Breast epithelium (tissue), 4 donors: ENCODE measurements at places on chromosomes 16 and 17. TPM values are rescaled to one million over a fixed set of nuclear protein-coding genes. Genes with fewer than 3 reads are reported as not detected.

Gene AANAT
- not detected for total RNA-seq

Gene SOX8
- total RNA-seq: 1.3 TPM

Gene HOXB9
- 0.44 TPM for total RNA-seq

Gene TMEM204
- total RNA-seq: 34.1 TPM

Gene RTN4RL1
- total RNA-seq: 19.6 TPM

Gene KLHL10
- total RNA-seq: 0.88 TPM

Gene C1QTNF8
- not detected for total RNA-seq

Gene ACSM2A
- not detected for total RNA-seq

Gene ABI3
- 5.2 TPM for total RNA-seq

Gene SDK2
- total RNA-seq: 0.16 TPM

Gene RHBDF1
- 43.3 TPM for total RNA-seq

Gene CDH8
- under 0.01 TPM for total RNA-seq

DNA sequence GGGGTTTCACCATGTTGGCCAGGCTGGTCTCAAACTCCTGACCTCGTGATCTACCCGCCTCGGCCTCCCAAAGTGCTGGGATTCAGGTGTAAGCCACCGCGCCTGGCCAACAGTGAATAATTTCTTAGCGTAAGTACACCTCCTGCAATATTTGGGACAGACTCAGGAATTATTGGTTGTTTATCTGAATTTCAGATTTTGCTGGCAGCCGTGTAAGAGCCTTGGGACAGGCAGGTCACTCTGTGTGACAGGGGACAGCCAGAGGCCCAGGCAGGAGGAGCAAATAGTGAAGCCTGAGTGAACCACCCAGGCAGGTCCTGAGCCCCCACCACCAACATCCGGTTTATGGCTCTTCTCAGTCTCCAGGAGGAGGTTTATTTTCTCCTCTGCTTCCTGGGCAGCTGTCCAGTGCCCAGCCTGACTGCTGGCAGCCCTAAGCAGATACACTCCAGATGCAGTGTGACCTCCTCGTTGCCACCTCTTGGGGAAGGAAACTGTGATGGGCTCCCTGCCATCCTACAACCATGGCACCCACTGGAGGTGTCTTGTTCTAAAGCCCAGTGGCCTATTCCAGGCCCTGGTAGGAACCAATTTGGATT is 26.2 kb upstream of the ADORA2B start:
- DNase-seq: peak; percentile 23

DNA sequence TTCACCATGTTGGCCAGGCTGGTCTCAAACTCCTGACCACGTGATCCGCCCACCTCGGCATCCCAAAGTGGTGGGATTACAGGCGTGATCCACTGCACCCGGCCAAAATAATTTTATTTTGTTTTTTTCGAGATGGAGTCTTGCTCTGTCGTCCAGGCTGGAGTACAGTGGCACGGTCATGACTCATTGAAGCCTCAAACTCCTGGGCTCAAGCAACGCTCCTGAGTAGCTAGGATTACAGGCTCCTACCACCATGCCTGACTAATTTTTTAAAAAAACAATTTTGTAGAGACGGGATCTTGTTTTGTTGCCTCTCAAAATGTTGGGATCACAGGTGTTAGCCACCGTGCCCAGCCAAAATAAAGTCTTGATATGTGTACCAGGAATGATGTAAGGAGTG is 2.4 kb upstream of the TTLL6 start:
- no peak for DNase-seq

GRCh38 chr16:63577891-63578290 is 1541.7 kb upstream of the CDH8 start:
- no peak for DNase-seq

GRCh38 chr17:21296097-21297025 is 11.8 kb downstream of the MAP2K3 start:
- no peak for DNase-seq

DNA sequence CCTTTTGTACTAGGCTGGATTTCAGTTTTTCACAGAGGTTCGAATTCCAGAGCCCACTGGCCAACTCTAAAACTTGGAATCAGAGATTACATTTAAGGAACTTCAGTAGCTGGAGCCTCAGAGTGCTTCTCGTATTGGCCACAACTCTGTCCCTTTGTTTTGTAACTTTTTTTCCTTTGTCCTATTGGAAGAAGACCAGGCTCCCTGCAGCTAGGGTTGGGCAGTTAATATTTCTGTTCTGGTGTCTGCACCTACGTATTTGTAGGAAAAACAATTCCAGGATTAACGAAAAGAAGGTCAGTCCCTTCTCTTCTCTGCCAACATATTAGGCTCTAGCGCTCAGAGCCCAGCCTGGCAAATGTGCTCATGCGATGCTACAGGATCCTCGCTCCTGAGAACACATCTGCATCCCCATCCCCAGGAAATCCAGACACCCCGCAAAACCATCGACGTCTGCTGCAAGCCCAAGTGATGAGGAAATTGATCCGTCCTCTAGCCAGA is 1.9 kb downstream of the CDH11 start:
- DNase-seq: peak; percentile 26

GRCh38 chr17:56076980-56077379 is 76.3 kb upstream of the ANKFN1 start:
- no peak for DNase-seq

- no peak for DNase-seq
These were observed 13.2 kb upstream of the SCNN1B start for GRCh38 chr16:23288726-23289512.

GRCh38 chr16:10511829-10512228 is 68.6 kb downstream of the EMP2 start:
- DNase-seq: no peak

GRCh38 chr17:60106340-60107059 is 27.8 kb upstream of the HEATR6 start:
- no peak for DNase-seq

DNA sequence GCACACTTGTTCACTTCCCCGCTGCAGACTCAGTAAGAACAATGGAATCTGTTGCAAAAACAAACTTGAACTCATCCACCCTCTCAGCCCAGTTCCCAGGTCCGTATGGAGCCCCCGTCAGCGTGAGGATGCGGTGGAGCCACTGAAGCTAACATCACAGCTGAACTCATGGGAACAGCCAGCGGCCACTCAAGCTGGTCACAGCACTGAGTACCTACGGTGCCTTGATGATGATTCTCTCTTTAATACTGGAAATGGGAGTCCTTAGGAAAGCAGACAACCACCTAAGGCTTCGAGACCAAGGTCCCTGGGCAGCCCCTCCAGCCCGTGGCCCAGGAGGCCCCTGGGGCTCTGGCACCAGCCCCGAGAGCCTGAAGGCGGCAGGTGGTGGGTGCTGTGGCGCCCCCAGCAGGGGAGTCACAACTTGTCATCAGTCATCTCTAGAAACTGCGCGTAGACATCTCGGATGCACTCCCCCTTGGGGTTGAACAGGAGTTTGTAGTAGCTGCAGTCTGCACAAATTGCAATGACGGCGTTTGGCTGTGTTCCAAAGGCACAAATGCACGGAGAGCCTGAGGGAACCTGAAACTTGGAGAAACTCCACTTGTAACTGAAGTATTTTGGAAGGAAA is 31.0 kb upstream of the RHOT1 start:
- no peak for DNase-seq

- DNase-seq: no peak
These were observed 9.8 kb upstream of the MED9 start for GRCh38 chr17:17467016-17467415.

DNA sequence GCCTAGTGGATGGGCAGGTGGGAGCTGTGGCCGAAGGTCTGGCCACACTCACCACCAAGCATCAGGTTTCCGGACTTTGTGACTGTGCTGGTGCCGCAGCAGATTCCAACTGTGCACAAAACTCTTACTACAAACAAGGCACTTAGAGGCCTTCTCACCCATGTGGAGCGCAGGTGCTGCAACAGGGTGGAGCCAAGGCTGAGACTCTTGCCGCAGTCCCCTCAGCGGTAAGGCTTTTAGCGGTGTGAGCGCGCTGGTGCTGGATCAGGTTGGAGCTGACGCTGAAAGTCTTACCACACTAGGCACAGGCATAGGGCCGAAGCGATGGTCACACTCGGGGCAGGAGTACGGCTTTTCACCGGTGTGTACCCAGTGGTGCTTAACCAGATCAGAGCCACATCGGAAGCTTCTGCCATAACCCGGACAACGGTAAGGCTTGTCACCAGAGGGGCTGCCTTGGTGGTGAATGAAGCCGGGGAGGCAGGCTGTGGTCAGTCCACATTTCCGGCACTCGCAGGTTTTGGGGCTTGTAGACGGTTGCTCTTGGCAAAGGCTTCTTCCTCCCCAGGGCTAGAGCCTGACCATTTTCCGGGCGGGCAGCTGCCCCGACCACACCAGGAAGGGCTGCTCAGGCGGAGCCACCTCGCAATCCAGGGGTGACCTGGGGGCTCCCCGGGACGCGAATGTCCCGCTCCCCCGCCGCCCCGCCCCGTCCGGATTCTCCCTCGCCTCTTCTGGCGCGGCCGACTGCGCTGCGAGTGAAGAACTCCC is 1.0 kb upstream of the ARMC5 start:
- DNase-seq: no peak
